ENCODE measurements at places on chromosomes 12 and 14.

- DNase-seq: no peak
These were observed 2.3 kb downstream of the ARHGDIB start for GRCh38 chr12:14959126-14959440.

GRCh38 chr12:55720894-55721444 lies 776 bp downstream of the RDH5 start:
- peak; percentile 15 for DNase-seq

DNA sequence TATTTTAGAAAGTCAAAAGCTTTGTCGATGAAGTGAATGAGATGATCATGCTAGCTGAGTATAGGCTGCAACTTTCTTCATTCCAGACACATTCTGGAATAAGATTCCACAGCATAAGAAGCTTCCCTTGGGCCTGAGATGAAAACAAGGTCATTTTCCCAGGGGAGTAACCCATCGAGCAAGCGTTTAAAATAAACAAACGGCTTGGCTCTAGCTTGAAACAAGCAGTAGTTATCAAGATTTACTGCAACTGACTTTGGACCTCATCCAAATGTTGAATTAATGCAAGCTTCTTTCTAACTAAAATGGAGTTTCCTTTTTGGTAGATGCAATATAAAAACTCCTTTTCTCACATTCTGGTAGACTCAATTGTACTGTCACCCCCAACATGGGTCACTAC lies 23.0 kb downstream of the KCNJ8 start:
- no peak for DNase-seq

DNA sequence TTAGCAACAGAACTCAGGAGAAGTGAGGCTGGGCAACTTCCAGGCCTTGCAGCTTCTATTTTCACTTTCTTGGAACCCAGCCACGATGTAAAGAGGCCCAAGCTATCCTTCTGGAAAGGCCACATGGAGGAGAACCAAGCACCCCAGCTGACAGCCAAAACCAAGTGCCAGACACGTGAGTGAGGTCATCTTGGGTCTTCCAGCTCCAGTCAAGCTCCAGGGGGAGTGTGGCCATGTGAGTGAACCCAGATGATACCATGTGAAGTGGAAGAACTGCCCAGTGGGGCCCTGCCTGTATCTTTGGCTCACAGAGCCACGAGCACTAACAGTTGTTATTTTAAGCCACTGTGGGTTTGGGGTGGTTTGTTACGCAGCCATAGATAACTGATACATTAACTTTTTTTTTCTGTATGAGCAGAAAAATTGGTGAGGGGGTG lies 126.8 kb upstream of the MAP1LC3B2 start:
- DNase-seq: no peak

DNA sequence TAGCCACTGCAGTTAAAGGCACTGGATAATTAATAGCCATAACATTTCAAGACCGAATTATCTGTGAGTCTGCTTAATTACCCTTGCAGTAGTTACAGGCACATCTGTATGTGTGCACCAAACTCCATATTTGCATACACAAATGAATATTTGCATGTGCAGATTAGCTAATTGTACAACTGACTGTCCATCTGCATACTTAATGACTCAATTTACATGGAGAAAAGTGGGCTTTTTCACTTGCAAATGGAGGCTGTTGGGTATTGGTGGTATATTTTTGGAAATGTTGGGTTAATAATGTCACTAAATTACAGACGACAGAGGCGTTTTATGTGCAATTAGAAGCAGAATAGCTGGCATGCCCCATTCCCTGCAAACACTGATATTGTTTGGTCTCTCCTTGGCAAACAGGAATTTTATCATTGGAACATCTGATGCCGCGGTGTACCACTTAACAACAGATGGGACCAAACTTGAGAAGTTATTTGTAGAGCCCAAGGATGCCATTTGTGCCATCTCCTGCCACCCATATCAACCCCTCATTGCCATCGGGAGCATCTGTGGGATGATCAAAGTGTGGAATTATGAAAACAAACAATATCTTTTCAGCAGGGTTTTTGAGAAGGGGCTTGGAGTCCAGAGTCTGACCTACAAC lies 39.6 kb downstream of the CFAP251 start:
- no peak for DNase-seq

DNA sequence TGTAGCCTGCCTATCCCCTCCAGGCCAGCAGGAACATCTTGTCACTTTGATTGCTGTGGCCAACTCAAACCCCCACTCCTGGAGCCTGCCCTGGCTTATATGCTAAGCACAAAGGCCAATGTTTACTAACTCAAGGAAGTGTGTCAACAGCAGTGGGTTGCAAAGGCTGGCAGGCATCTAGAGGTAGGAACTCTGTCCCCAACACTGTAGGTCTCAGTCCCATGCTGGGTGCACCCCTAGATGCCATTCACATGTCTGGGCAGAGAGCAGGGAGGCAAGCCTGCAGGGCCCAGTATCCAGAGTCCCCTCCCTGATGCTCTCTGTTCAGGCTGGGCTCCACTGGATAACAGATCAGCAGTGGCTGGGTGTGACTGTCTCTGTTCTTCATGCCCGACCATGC lies 1.6 kb upstream of the HPD start:
- no peak for DNase-seq

DNA sequence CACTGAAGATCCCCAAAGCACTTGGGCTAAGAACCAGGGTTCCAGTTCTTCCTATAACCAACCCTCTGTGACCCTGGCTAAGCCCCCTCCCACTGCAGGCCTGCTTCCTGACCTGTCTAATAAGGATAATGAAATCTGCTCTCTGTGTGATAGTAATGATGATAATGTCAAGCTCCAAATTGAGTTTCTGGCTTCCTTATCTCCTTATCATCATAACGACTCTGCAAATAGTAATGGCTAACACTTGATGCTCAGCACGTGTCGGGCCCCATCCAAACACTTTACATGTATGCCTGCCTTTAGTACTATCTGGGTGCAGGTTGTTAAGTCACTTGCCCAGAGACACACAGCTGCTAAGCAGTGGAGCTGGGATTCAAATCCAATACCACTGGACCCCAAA lies 5.0 kb upstream of the GPR162 start:
- DNase-seq: no peak

DNA sequence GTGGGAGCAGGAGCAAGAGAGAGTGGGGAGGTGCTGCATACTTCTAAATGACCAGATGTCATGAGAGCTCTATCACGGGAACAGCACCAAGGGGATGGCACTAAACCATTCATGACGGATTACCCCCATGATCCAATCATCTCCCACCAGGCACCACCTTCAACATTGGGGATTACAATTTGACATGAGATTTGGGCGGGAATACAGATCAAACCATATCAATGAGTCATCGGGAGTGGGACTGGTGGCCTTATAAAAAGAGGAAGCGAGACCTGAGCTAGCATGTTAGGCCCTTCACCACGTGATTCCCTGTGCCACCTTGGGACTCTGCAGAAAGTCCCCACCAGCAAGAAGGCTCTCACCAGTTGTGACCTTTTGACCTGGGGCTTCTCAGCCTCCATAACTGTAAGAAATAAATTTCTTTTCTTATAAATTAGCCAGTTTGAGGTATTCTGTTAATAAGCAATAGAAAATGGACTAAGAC lies 28.7 kb downstream of the COX8C start:
- no peak for DNase-seq

GRCh38 chr14:74333909-74334308 lies 14.4 kb upstream of the VRTN start:
- DNase-seq: no peak

DNA sequence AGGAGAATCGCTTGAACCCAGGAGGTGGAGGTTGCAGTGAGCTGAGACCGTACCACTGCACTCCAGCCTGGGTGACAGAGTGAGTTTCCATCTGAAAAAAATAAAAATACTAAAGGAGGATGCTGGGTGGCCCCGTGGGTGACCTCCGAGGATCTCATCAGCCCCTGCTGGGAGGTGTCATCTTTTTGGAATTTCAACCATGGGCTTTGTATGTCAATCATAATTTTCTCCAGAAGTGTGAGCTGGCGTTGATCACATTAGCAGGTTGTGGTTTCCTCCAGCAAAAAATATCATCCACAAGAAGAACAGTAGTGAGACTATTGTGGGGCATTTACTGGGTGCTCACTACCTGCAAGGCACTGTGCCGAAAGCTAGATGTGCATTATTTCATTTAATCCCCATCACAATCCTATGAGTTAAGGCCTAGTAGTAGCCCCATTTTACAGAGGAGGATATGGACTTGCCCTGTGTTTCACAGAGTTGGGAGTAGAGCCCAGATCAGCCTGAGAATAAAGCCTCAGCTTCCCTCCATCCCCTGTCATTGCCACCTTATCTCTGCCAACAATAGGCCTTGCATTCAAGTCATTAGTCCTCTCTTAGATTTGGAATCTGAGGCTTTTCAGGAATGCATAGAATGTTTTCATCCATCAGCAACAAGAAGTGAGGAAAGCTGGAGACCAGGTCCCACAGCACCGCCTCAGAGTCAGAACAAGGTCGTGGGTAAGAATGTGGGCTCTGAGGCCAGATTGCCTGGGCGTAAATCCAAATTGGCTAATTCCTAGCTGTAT lies 39.8 kb downstream of the SVOP start:
- no peak for DNase-seq

- DNase-seq: no peak
These were observed 574.8 kb downstream of the FLRT2 start for GRCh38 chr14:86104691-86105265.

DNA sequence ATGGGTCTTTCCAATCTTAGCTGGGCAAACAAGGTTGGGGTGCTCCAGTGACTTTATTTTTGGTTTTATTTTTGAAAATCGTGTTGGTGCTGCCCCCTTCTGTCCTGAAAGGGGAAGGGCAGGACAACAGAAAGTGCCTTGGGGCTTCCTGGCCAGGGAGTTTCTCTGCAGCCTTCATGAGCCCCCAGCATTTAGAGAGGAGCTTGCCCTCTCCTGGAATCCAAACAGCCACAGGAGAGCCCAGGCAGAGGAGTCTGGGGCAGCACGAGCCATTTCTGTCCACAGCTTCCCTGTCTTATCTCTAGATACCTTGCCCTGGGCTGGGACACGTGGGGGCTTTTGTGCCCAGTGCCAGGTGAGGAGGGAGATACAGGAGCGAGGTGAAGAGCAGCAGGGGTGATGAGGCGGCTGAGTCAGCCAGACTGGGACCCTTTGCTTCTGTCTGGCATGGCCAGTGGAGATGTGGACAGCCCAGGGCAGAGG lies 4.4 kb upstream of the C1RL start:
- peak; percentile 2 for DNase-seq

DNA sequence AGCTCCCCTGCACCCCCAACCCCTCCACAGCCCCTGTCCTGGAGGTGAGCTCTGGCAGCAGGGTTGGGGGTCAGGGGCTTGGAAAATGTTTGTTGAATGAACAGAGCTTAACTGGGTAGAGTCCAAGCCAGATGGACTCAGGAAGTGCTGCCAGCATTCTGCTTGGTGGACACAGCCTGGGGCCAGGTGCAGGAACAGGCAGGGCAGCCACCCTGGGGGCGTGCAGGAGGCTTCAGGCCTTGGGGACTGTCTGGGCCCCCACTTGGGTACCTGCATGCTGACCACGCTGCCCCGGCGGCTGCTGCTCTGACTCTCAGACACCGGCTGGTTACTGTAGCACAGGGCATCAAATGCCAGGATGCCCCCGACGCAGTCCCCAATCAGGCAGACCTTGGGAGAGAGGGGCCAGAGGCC lies 15.7 kb downstream of the ARL6IP4 start:
- DNase-seq: no peak

- no peak for DNase-seq
These were observed 78.1 kb downstream of the RPS29 start for GRCh38 chr14:49508124-49508523.

DNA sequence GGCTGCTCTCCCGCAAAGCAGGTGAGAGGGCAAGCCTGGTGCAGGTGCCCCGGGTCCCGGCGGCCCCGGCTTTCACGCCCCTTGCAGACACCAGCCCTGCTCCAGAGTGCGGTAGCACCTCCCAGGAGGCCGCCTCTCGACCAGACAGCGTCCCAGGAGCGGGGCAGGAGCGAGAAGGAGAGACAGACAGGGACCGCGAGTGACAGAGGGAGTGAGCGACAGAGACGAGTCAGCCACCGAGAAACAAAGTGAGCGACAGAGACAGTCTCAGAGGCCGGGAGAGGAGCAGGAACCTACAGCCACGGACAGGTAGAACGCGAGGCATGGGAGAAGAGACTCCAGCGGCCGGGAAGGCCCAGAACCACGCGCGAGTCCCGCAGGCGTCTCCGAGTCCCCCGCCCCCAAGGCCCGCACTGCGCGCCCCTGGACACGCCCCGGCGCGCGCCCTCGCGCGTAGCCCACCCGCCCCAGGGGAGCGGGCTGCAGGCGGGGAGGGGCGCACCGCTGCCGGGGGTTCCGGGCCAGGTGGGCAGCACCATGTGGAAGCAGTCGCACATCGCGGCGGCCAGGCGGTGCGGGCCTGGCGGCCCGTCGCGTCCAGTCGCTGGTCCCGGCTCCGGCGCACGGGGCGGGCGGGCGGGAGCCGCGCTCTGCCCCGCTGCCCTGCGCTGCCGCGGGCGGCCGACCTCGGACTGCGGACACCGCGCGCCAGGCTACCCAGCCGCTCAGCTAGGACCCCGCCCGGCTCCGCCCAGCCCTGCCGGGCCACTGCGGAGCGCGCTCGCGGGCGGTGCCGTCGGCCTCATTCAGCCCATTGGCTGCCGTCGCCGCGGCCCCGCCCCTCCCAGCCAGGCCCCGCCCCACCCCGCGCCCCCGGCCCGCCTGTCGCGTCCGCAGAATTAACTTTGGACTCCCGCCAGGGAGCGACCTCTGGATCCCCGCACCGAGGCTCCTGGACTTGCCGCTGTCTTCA lies at the start of gene AHNAK2:
AHNAK2 (minus strand) TSS at position 694 of the 973 bp plus-strand sequence; CDS start at position 557, 137 bp downstream.
- peak; percentile 70 for DNase-seq

GRCh38 chr14:75548544-75548943 lies 26.3 kb downstream of the BATF start:
- DNase-seq: no peak
